Common myeloid progenitor, CD34-positive (primary cell): ENCODE measurements at places on chromosomes 1 and 21.

- no peak for DNase-seq
Measured at GRCh38 chr1:169027607-169028320, 78.7 kb upstream of the ATP1B1 start.

GRCh38 chr1:81498471-81499462 lies 302.0 kb upstream of the ADGRL2 start:
- DNase-seq: no peak

GRCh38 chr1:52876843-52877242 lies 34.3 kb downstream of the ZYG11A start:
- DNase-seq: no peak

DNA sequence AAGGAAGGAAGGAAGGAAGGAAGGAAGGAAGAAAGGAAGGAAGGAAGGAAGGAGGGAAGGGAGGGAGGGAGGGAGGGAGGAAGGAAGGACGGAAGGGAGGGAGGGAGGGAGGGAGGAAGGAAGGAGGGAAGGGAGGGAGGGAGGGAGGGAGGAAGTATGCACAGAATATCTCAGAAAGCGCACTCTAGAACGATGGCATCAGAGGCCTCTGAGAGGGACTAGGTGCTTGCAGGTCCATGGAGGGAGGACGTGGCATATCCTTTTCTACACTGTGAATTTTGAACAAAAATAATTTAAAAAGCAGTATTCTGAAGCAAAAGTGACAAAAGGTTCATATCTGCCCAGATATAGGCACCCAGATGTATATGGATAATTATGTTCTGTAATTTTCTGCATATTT lies 65.5 kb downstream of the SYF2 start:
- DNase-seq: no peak

DNA sequence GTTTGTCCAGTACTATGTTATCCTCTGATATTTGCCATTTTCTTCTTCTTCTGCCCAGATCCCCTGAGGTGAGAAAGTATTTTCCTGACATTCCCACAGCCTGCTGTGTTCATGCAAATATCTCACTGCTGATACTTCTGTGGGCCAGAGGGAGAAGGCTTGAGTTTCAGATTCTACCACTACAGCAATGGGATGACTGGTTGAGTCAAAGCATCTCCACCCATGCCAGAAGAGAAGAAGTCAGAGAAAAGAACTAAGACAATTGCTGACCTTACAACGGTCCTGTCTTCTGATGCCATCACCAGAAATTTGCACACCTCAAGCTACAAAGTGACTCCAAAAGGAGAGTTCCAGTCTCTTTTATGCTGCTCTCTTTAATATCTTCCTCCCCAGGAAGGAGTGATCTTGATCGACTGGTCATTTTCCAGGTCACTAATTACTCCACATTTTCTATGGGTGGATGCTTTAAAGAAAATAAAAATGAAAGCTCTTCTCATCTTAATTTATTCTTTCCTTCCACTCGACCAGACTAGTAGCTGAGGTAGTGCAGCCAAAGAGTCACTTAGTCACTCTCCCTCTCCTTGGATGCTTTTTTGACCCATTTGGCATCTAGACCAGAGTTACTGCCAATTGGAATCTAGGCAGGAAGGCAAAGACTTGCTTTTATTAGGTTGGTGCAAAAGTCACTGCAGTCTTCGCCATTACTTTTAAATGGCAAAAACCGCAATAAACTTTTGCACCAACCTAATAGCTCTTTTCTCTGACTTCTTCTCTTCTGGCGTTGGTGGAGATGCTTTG lies 195.1 kb downstream of the PTPRC start:
- no peak for DNase-seq

GRCh38 chr1:157356601-157357000 lies 195.7 kb downstream of the FCRL5 start:
- DNase-seq: no peak

GRCh38 chr1:232834066-232834465 lies 28.9 kb downstream of the MAP10 start:
- DNase-seq: no peak

- DNase-seq: no peak
Measured at GRCh38 chr1:100335436-100335835, 16.9 kb upstream of the CDC14A start.

DNA sequence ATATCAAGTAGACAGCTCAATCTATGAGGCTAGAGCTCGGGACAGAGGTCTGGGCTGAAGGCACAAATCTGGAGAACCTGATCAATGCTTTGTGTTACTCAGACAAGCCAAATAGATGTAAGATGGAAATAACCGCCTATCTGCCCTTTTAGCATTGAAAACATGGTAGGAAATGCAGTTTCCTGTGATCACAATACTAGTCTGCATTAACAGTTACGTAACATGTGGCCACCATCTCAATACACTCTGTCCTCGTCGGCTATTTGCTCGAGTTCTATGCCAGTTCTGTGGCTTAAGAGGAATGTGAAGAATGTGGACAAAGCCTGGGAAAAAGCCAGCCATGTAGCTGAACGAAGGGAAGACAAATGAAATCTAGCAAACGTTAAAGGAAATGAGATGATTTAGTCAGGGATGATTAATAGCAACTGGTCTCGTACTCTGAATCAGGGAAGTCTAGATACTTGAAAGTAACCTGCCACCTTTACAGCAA lies 73.3 kb downstream of the HSF2BP start:
- DNase-seq: peak; percentile 46

- peak; percentile 99 for DNase-seq
Measured at GRCh38 chr21:35932232-35932911, 128.0 kb downstream of the SETD4 start.

GRCh38 chr21:41425588-41425953 lies 468 bp upstream of the MX1 start:
- DNase-seq: no peak

- no peak for DNase-seq
Measured at GRCh38 chr21:41328660-41329607, 12.3 kb downstream of the FAM3B start.

DNA sequence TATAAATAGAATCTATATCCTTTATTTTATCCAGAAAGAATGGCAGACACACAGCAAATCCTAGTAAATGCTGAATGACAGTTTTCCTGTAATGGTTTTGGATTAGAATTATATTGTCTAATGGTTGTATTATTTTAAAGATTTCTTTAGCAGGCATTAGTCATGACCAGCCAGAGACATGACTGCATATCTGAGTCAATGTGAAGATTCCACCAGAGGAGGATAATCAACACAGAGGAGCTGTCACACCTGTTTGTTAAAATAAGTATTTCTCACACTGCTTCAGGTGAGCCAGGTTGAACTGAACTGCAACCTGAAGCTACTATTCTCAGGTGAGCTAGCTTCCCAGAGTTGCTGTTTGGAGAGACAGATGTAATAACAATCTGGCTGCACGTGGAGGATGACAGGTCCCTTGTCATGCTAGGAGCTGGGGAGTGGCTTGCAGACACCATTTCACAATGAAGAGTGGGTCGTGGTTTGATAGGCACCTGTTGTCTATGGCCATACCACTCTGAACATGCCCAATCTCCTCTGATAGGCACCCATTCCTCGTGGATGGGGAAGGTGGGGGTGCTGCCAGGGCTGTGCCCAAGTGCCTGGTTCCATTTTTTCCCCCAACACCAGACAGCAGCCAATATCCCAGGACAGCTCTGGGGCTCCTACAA lies 94.3 kb downstream of the KCNJ6 start:
- no peak for DNase-seq

DNA sequence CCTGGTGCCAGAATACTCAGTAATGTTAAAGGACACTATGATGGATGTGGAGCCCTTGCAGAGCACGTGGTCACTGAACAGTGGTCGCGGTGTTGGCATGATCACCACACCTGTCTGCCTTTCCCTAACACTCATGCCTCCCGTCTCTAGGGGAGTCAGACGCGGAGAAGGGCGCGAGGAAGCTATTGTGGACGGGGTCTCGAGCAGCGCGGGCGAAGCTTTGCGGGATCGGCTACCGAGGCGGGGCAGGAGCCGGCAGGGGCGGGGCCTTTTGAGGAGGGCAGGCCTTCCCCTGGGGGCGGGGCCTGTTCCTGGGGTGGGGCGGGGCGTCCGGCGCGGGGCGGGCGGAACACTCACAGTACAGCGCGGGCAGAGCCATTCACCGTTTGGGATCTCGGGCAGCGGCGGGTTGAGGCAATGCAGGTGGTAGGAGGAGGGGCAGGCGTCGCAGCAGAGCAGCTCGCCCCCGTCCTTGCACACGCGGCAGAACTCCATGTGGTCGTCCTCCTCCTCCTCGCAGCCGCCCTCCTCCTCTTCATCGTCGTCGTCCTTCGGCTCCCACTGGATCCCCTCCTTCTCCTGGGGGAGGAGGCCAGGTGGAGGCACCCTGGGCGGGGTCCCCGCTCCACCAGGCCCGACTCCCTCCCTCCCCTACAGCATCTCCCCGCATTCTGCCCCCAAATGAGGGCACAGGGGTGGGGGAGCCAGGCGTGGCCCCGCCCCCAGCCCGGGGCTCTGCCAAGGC lies 31.5 kb downstream of the CHD5 start:
- peak; percentile 80 for DNase-seq

DNA sequence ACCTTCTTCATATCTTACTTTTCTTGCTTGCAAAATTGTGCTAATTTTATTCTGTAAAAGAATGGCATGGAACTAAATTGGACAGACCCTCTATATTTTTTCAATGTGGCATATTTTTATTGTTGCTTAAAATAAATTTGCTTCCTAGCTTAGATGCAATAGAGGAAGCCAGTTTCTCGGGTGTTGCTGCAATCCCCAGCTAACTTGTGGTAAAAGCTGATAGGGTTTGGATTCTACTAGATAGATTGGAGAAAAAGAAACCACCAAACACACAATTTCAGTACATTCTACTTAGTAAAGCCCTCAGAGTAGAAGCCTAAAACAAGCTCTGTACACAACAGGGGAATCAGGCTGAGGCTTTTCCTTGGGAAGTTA lies 49.5 kb upstream of the GCLM start:
- peak; percentile 26 for DNase-seq

DNA sequence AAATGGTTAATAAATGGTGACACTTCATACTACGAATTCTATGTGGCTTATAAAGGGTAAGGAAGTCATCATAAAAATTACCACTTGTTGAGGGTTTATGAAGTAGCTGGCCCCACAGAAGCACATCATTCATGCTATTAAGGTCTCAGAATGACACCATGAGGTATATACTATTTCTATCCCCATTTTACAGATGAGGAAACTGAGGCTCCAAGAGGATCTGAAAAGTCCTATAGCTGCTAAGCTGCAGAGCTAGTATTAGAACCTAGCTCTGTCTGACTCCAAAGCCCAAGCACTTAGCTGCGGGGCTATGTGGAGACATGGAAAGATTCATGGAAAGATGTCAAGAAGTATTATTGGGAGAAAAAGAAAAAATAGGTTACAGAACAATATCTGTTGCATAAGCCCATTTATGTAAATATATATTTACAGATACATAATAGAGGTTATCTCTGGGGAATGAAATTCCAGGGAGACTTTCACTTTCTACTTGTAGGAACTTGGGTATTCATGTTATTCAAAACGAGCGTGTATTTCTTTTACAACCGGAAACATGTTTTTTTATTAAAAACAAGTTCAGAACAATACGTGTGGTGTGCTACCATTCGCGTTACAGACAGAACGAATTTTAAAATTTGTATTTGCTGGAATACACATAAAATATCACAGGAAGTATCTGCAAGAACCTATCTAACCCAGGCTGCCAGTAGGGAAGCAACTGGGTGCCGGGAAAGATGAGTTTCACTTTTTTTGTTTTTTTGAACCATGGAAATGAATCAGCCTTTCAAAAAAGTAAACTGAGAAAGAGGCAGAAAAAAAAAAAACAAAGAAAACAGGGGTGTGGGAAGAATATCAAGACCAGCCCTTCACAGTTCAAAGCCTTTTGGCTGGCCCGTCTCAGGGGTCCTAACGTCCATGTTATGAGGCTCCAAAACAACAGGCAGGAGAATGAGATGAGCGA lies 13.4 kb downstream of the SPOCD1 start:
- peak; percentile 23 for DNase-seq

GRCh38 chr1:205505076-205505729 lies 734 bp downstream of the CDK18 start:
- DNase-seq: no peak

DNA sequence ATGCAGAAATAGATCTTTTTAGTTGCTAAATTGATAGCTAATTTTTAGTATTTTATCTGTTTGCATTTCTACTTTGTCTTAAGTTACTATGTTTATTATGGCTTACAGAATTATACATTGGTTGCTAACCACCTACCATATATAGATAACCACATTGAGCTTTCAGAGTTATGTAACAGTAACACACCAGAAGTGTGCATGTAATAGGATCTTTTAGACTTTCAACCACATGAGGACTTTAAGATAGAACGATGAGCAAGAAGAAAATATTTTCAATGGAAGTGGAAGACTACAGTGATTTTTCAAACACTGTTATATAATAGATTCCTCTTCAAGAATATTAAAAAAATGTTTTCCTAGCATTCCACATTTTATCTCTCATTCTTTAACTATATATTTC lies 28.8 kb downstream of the TOR1AIP1 start:
- peak; percentile 54 for DNase-seq

- DNase-seq: no peak
Measured at GRCh38 chr1:172024516-172024915, 183.2 kb downstream of the DNM3 start.

- DNase-seq: no peak
Measured at GRCh38 chr1:167916766-167917511, 3.0 kb upstream of the ADCY10 start.

GRCh38 chr1:154767315-154768240 lies 102.5 kb downstream of the KCNN3 start:
- no peak for DNase-seq

- no peak for DNase-seq
Measured at GRCh38 chr1:25006770-25007169, 76.7 kb upstream of the RUNX3 start.

DNA sequence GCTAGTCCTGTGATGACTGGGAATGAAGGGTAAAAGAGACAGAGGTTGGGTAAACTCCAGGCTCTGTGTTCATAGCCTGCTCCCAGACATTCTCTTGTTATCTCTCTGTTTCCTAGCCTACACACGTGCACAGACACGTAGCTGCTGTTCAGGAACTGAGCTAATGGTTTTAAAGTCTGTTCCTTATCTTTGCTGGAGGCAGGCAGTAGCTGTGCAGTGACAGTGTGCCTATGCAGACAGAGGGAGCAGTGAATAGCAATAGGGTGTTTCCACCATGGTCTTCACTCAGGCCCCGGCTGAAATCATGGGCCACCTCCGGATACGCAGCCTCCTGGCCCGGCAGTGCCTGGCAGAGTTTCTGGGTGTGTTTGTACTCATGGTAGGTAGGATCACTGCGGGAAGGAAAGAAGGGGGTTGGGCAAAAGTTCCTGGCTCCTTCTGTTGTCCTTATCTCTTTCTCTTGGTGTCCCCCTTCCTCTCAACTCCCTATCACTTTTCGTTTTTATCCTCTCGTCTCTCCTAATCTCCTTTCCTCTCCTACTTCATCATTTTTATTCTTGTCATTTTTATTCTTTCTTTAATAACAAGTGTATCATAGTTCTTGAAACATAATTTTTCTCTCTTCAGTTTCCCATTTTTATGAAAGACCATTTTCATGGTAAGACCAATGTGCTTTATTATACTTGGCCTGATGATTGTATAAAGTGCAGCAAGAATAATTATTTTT lies at the start of gene AQP10:
Gene AQP10, plus strand, starts transcription at position 212 of the 727 bp plus-strand sequence. Its CDS starts 63 bp downstream, at position 275.
- DNase-seq: peak; percentile 67

- DNase-seq: no peak
Measured at GRCh38 chr21:19981938-19982337, 1016.3 kb upstream of the NCAM2 start.

- no peak for DNase-seq
Measured at GRCh38 chr1:21293537-21294265, 3.4 kb upstream of the ECE1 start.
